Non-pigmented ciliary epithelial cell (primary cell): ENCODE measurements at places on chromosomes 5 and 9.

DNA sequence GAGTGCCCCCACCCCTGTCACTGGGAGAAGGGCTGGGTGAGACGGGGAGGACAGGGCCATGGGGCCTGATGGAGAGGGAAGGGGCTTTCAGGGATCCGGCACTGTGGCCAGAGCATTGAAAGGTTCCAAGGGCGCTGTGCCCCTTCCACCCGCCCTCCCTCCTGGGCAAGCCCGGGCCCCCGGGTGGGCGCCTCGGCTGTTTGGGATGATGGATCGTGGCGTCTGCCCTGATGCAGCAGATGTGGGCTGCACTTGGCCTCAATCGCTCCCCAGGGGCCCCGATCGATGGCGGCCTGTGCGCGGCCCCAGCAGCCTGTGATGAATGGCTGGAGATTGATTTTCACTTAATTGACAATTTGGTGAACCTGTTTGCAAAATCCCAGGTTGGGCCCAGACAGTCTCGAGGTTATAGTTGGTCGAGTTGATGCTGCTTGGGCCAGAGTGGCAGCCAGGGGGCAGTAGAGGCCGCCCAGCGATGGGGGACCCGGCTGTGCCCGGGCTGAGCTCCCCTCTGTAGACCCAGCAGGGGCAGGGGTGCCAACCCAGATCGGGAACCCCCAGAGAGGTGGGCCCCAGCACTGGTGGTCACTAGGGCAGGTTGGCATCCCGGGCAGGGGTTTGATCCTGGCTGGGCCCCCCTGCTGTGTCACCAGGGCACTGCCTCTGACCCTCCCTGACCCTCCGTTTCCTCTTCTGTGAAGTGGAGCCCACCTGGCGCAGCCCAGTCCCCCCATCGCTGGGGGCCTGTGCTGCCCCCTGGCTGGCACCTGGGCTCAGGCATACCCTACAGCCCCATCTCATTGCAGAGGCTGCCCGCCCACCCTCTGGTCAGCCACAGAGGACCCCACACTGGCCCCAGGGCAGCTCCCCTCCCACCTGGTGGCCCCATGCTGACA is 34.7 kb downstream of the LHX3 start:
- no peak for DNase-seq

- DNase-seq: peak; percentile 28
Measured at GRCh38 chr5:28961816-28962215, 1923.4 kb upstream of the CDH9 start.

DNA sequence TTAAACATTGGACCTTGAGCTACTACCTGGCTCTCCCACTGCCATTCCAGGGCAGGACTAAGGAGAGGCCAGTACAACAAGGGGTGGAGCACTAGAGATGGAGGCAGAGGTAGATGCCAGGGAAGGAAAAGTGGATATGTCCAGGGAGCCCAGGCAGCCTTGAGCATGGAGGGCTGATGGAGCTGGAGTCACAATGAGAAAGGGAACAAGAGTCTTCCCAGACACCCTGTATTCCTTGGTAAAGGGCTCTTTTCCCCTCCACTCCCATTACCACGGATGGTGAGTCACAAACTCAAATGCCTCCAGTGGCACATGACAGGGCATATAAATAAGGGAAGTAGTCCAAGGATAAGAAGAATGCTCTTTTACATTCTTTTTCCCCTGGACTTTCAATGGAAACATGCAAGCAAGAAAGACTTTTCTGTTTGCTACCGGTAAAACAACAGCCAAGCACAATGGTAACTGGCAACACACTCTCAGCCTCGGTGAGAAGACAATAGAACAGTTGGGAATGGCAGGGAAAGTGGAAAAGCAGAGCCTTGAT is 16.7 kb downstream of the ERAP1 start:
- DNase-seq: no peak

DNA sequence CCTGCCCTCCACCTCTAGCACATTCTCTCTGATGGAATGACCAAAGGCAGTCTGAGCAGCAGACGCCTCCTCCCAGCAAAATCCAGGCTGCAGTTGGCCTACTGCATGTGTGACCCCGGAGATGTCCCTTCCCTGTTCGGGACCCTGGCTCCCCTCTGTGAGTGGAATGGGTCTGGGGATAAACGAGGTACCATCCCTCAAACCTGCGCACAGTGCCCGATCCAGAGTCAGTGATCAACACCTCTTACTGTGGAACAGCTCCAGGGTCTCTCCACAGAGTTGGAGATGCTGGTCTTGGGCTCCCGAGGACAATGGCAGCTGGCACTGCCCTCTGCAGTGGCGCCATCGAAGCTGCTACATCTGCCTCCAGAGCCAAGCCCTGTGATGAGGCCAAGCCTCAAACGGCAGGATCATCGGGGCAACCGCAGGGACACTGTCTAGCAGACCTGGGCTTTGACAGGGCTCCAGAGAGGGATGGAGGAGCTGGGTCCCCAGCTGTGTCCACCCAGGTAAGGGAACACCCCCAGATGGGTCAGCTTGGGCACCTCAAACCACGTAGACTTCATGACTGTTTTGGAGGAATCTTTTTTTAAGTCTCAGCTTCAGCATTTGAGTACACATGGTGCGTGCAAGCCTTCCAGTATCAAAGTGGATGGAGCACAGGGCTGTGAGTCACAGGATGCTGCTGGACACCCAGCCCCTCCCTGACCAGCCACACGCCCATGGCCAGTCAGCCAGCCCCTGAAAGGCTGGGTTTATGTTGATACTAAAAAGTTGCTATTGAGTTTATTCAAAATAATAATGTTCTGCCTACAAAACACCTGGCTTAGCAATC is 13.0 kb downstream of the MED10 start:
- peak; percentile 8 for DNase-seq

DNA sequence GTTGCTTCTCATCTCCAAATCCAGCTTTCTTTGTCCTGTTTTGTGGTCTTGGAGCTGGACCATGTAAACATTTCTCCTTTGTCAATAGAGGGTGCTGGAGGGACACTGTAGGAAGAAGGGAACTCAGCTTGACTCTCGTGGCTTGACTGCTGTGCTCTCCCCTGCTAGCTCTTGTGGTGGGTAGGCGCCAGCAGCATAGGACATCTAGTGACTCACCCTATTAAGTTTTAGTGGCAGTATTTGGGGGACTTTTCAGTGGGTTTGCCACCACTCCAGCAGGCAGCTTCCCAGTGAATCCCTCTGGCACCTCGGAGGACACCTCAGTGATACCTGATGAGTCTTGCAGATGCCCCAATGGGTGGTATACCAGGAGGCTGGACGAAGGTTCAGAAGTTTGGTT is 97.8 kb downstream of the TSSK1B start:
- no peak for DNase-seq

DNA sequence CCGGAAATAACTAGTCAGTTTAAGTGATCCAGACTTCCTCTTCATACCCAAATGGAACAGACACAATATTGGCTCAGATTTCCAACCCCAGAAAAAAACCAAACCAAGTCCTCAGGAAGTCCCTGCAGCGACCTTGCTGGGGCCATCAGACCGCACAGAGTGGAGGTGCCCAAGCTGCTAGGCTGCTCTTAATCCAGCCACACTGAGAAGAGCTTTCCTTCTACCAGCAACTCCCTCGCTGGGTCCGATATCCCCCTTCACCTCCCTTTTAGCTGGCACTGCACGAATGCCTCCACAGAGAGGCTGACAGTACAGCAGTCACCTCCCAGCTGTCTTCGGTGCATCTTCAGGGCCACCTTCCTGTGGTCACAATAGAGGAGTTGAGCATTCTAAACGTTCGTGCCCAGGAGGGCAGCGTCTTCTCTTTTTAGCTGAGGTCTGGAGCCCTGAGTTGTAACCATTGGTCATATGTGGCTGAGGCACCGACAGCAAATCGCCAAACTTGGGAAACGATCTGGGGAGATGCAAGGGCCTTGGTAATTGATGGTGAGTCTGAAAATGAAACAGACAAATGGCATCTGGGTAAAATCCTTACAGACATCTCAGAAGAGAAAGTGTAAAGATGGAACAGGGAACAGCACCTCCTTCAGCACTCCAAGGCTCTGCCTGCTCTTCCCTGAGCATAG is 5.7 kb downstream of the NAIF1 start:
- DNase-seq: no peak

DNA sequence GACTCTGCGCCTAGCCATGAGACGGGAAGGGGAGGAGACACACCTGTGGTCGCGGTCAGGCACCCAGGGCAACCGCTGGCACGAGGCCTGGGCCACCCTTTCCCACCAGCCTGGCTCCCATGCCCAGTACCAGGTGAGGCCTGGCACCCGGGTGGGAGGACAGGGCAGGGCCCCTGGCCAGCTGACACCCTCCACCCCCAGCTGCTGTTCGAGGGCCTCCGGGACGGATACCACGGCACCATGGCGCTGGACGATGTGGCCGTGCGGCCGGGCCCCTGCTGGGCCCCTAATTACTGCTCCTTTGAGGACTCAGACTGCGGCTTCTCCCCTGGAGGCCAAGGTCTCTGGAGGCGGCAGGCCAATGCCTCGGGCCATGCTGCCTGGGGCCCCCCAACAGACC is 5.0 kb downstream of the MAMDC4 start:
- no peak for DNase-seq

- DNase-seq: peak; percentile 78
Measured at GRCh38 chr5:56168066-56168478, 65.1 kb downstream of the ANKRD55 start.
